ENCODE measurements at places on chromosomes 6 and 20. TPM values are rescaled to one million over a fixed set of nuclear protein-coding genes. Genes with fewer than 3 reads are reported as not detected.

Gene SPTLC3
- total RNA-seq: 5.4 TPM

Gene SCRT2
- not detected for total RNA-seq

Gene WFDC2
- total RNA-seq: 1.4 TPM

Gene MCHR2
- total RNA-seq: not detected

Gene PNPLA1
- not detected for total RNA-seq

Gene IP6K3
- 47.5 TPM for total RNA-seq

Gene FHL5
- 6.9 TPM for total RNA-seq

Gene TSPO2
- total RNA-seq: not detected

Gene CUTA
- 120 TPM for total RNA-seq

DNA sequence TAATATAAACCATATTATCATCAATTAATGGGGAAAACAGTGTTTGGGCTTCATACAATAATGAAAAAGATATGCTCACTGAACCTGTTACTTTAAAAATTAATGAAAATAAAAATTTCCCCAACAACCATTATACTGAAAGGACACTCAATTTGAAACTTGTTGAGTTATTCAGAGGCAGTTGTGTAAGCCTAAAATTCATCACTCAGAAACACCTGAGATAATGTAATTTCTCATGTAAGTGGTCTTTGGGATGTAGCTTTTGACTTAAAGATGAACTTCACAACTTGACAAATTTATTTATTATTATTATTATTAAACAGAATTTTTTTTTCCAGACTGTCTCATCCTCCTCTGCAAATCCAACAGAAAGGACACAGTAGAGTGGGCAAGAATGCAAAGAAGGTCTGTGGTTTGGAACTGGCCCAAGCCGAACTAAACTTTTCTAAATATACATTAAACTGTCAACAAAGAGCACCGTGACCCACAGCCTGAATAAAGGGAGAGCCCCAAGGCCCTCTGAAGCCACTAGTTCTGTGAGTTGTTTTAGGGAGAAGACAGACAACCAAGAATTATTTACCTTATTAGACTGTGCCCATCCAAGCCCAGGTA lies 32.2 kb upstream of the HEY2 start:
- DNase-seq: no peak

DNA sequence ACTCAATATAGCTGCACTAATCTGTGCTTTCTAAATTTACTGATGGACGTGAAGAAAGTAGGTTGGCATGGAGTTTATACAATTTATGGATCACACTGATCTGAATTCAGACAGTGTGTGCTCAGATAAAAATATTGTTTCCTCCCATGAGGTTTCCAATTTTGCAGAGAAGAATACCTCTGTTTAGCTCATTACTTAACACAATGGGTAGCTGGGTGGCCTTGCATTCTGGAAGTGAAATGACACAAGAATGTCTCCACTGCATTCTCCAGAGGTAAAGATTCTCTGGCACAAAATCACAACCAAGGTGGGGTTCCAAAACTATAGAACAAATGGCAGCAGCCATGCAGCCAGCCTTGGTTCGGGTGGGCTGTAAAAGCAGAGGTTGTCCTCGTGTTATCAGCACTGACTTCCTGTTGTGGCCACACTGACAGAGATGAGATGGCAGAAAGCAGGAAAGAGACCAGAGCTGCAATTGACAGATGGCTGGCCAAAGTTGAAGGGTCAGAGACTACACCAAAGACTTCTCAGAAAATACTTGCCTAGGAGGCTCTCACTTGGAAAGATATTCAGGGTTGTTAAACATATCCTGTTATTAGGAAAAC lies 50.2 kb downstream of the HDAC2 start:
- DNase-seq: no peak

DNA sequence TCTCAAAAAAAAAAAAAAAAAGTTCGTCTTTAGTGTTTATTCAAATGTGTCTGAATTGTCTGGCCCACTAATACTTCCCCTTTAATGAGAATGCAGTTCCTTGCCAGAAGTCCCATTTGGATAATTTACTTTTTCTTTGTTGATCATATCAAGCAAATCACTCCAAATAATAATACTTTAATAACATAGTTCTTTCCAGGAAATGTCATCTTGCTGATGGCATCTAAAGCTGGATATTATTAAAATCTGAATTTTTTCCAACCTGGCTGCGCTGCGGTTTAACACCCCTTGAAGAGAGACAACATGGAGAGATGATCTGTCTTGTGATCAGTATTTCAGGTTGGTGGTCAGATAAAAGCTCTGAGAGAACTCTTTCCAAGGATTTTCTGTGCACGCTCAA lies 111.2 kb upstream of the CNKSR3 start:
- no peak for DNase-seq

GRCh38 chr20:26169506-26169905 lies 472.9 kb upstream of the ZNF337 start:
- DNase-seq: no peak

- no peak for DNase-seq
Measured at GRCh38 chr6:6930223-6930880, 177.4 kb upstream of the RREB1 start.

DNA sequence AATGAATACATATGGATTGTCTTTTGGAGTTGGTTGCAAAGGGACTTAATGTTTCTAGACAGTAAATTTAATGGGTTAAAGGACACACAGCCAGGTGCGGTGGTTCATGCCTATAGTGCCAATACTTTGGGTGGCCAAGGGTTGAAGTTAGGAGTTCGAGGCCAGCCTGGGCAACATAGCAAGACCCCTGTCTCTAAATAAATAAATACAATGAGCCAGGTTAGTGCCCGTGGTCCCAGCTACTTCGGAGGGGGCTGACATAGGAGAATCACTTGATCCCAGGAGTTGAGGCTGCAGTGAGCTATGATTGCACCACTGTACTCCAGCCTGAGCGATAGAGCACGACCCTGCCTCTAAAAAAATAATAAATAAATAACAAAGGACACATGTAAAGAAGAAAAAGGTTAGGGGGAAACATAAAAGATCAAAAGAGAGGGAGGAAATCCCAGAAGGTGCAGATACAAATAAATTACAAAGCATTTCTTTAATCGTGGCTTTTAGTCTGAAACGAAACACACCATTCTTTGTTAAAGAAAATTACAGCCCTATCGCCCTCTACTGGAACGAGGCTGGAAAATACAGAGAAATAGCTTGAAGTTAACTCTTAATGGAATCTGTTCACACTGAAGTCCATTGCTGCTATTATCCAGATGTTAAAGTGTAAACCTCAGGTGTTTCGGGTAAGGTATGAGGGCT lies 42.6 kb upstream of the SCML4 start:
- DNase-seq: no peak

- DNase-seq: no peak
Measured at GRCh38 chr6:135217663-135218062, 36.6 kb downstream of the MYB start.

DNA sequence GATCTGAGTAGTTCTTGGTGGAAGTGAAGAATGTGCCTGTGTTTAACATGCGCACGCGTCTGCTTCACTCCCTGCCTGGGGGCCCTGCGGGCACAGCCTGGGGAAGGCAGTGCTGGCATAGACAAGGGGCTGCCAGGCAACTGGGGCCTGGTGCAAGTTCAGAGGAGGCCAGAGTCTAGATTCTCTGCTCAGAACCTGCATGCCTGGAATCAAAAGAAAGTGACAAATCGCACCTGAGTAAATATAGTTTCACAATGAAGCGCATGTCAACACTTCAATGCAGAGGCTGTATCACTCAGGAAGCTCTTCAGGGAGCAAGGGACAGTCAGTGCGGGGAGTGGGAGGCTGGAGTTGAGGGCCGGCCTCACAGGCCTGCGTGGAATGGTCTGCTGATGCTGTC lies 24.2 kb upstream of the PPP1R14C start:
- DNase-seq: no peak

DNA sequence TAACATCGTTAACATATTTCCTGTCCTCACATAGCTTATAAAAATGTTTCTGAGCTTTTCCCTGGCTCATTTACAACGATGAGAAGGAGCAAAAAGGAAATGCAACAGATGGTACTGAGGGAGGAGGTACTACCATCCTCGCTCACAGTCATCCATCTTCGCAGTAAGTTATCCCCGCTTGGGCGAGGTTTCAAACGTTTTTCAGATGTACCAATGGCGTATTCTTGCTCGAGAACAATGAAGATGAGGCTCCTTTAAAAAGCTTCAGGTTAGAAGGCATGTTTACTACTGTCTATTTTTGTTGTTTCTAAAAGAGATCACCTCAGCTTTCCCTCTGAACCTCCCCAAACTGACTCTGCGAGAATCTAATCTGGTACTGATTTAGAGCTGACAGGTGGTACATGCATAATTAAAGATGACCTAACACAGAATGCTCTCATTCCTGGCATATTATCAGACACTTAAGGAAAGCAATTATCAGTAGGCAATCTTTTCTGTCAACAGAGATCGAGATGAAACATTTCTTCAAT lies 178.7 kb downstream of the GJA10 start:
- no peak for DNase-seq

DNA sequence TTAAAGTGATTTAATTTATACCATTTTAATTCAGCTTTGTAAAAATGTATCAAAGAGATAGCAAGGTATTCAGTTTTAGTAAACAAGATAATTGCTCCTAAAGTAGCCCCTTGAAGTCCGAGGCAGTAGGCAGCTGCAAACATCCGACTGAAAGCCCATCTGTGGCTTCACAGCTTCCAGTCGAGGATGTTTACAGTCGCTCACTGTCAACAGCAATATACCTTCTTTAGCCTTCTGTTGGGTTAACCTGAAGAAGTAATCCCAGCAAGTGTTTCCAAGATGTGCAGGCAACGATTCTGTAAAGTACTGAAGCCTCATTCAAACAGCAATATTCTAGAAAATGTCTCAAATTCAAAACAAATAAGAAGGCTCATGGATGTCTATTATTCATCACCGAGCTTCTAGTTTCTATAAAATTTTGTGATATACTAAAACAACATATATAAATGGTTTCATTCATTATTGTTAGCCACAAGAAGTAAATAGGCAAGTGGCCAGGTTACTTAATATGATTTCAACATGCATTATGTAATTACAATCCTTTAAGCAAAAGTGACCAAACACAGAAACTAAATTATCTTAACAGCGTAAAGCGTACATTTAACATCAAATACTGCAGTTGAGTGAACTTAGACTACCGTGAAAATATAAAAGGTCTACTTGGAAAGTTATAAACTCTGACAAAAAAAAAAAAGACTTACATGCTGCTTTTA lies 115.0 kb downstream of the OGFRL1 start:
- DNase-seq: no peak

GRCh38 chr6:41120058-41120457 lies 34.1 kb downstream of the TREML1 start:
- DNase-seq: no peak

DNA sequence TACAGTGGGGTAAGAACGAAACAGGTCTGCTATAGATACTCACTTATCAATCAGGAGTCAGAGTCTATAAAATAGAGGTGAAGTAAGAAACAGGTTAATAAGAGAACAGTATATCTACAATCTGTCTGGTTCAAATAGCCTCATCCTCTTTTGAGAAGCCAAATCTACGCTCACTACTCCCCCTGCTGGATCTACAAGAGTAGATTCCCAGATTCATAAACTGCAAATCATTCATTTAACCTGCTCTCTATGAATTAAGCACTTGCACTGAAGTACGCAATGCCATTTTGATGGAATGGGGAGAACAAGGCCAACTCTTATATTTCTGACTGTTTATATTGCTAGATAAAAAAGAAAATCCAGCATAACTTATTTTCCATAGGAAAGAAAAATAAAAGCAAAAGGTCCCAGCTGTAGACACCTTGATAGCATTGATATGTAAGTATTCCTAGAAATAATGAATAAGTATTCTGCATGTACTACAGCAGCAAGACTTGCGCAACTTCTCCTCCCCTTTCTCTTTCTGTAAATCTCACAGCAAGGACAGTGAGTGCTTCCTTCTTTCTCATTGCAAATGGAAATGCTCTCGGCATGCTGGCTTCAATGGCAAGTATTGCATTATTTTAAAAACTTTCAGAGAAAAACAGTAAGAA lies 92.3 kb downstream of the RFX6 start:
- DNase-seq: no peak

DNA sequence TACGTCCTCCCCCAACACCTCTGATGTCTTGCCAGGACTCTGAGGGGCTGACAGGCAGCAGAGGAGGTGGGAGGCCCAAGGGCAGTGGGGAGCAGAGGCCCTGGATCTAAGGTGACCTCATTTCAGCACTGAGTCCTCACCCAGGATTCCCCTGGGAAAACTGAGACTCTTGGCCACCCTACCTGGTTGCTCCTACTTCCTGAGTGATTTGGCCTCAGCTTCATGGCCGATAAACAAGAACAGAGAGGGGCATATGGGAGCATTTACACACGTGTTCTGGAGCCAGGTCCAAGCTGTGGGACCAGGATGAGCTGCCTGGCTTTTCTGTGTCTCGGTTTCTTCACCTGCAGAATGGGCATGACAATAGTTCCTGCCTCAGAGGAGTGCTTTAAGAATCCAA lies 133.8 kb downstream of the ANKRD60 start:
- DNase-seq: no peak

- no peak for DNase-seq
Measured at GRCh38 chr6:127630800-127631199, 53.8 kb downstream of the C6orf58 start.

GRCh38 chr20:56445130-56445529 lies 23.3 kb upstream of the RTF2 start:
- DNase-seq: no peak

DNA sequence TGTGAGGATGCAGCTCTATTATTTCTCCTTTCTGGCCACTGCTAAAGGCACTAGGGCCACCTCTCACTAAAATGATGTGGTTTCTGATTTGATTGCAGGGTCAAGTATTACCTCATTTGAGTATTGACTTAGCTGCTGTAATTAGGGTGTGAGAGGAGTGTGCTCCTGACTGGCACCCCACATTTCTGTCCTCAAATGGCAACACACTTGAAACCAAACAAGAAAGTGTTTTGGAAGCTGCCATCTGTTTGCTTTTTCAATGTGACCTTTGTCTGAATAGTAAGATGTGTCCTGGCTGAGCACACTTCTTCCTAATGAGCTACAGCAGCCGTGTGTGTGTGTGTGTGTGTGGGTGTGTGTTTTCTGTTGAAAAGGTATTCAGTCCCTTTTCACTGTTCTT lies 62.8 kb upstream of the SCP2D1 start:
- no peak for DNase-seq

- DNase-seq: no peak
Measured at GRCh38 chr6:99550046-99550748, 18.3 kb downstream of the CCNC start.

DNA sequence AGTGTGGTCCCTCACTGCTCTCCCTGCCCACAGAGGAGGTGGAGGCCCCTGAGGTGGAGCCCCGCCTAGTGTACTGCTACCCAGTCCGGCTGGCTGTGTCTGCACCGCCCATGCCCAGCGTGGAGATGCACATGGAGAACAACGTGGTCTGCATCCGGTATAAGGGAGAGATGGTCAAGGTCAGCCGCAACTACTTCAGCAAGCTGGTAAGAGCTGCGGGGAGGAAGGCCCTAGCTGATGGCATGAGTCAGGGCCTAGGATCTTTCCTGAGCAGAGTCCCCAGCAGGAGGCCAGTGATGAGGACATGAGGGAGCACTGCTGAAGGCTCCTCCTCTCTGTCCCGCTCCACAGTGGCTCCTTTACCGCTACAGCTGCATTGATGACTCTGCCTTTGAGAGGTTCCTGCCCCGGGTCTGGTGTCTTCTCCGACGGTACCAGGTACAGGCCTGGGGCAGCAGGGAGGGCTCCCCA lies 11.2 kb downstream of the PCIF1 start:
- peak; percentile 30 for DNase-seq
